Muscle of leg (tissue), 16 donors: ENCODE measurements at places on chromosomes 13 and 19.

DNA sequence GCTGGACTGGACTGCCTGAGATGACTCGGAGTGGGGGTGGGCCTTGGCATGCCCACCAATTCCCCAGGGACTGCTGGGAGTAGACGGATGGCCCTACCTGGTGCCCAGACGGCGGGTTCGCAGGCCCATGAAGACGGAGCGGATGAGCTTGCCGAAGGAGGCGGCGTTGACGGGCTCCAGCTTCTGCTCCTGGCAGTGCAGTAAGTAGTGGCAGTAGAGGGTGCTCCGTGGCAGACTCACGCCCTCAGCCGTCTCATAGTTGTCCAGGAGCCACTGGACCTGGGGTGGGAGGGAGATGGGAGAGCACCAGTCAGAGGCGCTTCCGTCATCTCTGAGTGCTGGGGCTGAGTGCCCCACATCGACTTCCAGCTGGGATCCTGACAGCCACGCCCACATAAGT lies 17.6 kb downstream of the DCAF15 start:
- DNase-seq, result no peak

DNA sequence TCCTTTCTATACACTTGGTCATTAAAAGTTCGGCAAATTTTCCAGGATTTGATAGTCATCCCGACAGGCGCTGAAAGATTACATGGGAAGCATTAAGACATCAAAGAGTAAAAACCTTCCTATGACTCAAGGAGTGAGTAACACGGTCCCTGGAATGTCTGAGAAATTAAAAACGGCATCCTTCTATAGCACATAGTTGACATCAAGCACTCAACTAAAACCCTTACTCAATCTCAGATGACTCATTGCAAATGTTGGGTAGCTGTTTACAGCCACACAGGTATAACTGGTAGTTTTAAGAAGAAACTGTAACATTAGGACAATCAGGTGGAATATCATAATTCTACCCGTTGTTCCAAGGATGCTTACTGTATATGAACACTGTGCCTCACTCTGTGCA lies 6.4 kb upstream of the LGALS13 start:
- DNase-seq, result no peak

GRCh38 chr13:110874508-110874960 lies 40.3 kb downstream of the ANKRD10 start:
- DNase-seq, result peak; percentile 90

DNA sequence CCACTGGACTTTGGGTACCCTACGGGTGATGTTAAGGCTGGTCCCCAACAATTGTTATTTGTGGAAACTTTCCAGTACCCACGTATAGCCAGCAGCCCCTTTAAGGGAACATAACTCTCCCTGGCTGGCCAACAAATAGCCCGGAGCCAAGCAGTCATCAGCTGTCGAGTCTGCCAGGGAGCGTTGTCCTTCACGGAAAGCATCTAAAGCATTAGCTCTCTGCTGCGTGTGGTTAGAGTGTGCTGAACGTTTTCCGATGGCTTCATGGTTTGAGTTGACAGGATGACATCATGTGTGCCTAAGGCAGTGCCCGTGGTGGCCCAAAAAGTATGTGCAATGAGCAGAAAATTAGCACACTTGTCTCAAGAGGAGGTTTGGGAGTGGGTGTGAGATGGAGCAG lies 3.3 kb upstream of the ZNF556 start:
- DNase-seq, result peak; percentile 76

- DNase-seq, result peak; percentile 88
Measured at GRCh38 chr13:39385621-39386231, 217.3 kb downstream of the LHFPL6 start.

DNA sequence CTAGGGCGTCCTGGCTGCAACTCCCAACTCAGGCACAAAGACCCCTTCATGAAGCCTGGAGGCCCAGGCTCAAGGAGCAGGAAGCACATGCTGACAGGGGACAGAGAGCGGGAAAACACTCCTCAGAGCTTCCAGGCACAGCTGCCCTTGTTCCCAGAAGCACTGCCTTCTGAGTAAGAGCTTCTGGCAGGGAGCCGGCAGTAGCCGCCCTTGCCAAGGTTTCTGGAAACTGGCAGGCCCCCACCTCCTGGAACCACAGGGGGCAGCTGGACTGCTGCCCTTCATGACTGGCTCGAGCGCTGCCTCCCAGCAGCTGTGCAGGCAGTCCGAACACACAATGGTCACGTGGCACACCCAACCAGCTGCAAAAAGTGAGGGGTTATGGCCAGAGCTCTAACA lies 33.6 kb upstream of the EPHX3 start:
- peak; percentile 95 for DNase-seq

- peak; percentile 59 for DNase-seq
Measured at GRCh38 chr13:25180775-25181537, 8.9 kb upstream of the AMER2 start.

GRCh38 chr13:69947582-69947981 lies 160.0 kb upstream of the ATXN8OS start:
- no peak for DNase-seq

DNA sequence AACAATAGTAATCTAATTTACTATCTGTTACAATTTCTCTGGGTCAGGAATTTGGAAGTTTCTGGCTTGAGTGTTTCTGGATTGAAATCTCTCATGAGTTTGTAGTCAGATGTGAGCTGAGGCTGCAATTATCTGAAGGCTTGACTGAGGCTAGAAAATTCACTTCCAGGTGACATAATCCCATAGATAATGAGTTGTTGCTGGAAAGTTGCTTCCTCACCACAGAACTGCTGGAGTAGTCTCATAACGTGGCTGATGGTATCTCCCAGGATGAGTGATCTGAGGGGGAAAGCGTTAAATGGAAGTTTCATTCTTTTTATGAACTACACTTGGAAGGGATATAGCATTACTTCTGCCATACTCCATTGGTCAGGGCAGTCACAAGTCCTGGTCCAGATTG lies 15.3 kb upstream of the FPR3 start:
- DNase-seq, result no peak

- no peak for DNase-seq
Measured at GRCh38 chr13:75425216-75426009, 56.6 kb downstream of the TBC1D4 start.

DNA sequence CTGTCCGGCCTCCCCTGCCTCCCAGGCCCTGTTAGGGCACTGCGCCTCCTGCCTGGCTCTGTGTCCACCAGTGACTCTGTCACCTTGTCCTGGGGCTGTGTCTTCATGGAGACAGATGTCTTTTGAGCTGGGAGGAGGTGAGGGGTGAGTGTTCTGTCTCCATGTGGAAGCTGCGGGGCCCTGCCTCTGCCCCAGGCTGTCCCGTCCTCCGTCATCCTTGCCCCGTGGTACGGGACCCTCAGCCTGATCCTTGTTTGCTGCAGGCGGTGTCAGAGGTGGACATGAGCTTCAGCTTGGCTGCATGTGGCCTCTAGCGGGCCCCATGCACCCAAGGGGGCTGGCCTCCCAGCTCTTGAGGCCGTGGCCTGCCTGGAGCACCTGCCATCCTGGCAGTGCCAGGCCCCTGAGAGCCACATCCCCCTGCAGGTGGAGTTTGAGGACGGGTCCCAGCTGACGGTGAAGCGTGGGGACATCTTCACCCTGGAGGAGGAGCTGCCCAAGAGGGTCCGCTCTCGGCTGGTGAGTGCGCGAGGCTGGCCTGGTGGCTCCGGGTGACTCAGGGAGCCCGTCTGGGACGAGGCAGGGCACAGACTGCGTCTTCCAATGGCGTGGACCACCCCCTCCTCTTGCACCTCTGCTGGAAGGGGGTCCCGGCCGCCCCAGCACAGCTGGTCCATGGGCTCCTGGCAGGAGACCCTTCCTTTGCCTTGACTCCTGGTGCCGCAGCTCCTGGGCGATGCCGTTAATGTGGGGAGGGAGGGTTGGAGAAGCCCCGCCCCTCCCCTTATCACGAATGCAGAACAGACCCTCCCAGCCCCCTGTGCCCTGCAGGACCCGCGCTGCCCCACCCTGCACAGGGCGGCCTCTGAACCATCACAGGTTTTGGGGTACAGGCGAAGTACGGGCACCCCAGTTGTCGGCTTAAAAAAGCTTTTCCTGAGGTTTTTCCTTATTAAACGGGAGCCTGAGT lies 181.3 kb downstream of the KDM4B start:
- no peak for DNase-seq

GRCh38 chr13:41916173-41916954 lies 44.5 kb downstream of the VWA8 start:
- DNase-seq, result peak; percentile 92

GRCh38 chr19:10654610-10655456 lies 687 bp downstream of the ILF3 start:
- peak; percentile 69 for DNase-seq

DNA sequence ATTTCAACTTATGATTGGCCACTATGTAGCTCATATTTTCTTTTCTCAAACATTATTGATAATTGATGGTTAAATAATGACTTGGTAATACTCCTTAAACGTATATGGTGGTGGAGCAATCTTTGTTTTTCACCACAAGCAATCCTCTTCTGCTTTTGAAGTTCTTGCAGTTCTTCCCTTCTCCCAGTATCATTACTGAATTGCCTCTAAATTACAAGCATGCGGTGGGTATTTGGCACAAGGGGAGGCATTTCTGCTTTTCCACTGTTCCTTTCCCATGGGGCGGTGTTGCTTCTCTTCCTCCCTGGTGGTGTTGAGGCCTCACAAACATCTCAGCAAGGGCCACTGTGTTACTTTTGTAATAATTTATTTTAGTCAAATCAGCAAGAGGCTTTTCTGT lies 234.4 kb upstream of the RXFP2 start:
- DNase-seq, result no peak

DNA sequence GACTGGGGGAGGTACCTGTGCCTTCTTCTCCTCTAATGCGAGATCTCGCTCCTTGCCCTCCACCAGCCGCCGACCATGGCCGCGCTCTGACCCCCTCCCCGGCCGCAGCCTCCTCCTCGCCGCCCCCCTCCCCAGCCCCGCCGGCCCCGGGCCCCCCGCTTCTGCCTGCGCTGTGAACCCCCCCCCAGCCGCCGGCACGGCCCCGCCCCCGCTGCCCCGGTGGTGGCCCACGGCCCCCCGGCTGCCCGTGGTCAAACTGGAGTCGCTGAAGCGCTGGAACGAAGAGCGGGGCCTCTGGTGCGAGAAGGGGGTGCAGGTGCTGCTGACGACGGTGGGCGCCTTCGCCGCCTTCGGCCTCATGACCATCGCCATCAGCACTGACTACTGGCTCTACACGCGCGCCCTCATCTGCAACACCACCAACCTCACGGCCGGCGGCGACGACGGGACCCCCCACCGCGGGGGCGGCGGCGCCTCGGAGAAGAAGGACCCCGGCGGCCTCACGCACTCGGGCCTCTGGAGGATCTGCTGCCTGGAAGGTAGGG lies at the start of gene CACNG8:
CACNG8 (plus strand) TSS at position 51 of the 545 bp plus-strand sequence.
- no peak for DNase-seq

- DNase-seq, result peak; percentile 83
Measured at GRCh38 chr19:43555185-43555770, 20.0 kb downstream of the XRCC1 start.

GRCh38 chr13:109095126-109095525 lies 465.7 kb downstream of the MYO16 start:
- no peak for DNase-seq
